Pancreas (tissue), 10 donors: ENCODE measurements at places on chromosomes 7 and 10.

DNA sequence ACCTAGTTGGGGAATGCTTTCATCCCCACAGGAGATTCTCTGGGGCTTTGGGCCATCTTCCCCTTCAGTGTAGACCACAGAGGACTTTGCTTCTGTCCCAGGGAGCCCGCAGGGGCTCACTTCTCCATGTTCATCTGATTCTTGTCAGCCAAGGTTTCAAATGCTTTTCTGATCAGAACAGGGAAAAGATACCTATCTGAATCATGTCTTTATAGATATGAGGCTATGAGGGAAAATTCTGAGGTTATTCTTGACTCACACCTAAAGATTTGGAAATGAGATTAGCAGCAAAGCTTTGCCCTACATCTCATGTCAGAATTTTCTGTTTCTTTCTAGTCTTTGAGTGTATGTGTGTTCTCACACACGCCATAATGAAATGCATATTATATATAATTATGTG is 53.3 kb downstream of the FIGNL1 start:
- H3K4me3 ChIP-seq: no peak overlapping the region
- H3K27ac ChIP-seq: no peak overlapping the region
- no peaks in the 10 kb centered on the region for H3K4me1 ChIP-seq
- no peaks in the 10 kb centered on the region for H3K36me3 ChIP-seq

- no peak overlapping the region for H3K27ac ChIP-seq
- no peak for DNase-seq
- H3K36me3 ChIP-seq: no peaks in the 10 kb centered on the region
- H3K4me3 ChIP-seq: no peak overlapping the region
Observed at GRCh38 chr7:114959931-114960330, 38.0 kb downstream of the MDFIC start.

DNA sequence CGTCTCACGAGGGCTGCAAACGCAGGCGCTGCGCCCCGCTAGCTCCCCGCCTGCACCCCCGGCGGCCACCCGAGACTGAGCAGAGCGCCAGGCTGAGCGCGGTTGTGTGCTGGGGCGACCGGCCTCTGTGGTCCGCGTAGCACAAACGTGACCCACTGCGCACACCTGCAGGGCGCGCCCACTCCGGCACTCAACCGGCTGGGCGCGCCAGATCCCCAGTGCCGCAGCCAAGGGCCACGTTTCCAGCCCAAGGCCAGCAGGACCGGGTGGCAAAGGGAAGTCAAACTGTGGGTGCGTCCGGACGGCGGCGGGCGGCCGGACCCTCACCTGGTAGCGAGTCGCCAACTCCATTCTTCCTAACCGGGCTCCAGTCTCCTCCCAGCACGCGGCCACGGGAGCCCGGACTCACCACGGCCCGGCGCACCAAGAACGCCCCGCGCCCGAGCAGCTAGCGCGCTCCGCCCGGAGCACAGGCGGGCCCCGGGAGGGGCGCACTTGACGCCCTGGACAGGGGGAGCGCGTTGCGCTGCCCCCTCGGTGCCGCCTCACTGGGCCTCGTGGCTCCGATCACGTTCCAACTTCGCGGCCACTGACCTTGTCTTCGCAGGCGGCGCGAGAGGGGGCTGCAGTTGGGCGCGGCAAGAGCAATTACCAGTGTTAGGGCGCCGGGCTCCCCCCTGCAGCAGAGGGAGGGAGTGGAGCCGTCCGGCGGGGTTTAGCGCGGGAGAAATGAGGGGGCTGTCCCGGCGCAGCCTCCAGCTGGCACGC is at the start of gene CDCA7L:
CDCA7L (minus strand) TSS at position 446 of the 768 bp plus-strand sequence; CDS start at position 351, 95 bp downstream.
- peak within 1 kb of the TSS; percentile 67 for H3K27ac ChIP-seq
- H3K27me3 ChIP-seq: no peaks in the 10 kb centered on the region
- no peaks in the 10 kb centered on the region for H3K36me3 ChIP-seq
- H3K4me3 ChIP-seq: peak within 1 kb of the TSS; percentile 33
- no peaks in the 10 kb centered on the region for H3K4me1 ChIP-seq

- no peak overlapping the region for H3K4me3 ChIP-seq
- H3K36me3 ChIP-seq: no peaks in the 10 kb centered on the region
- H3K27me3 ChIP-seq: no peaks in the 10 kb centered on the region
- DNase-seq: no peak
- H3K4me1 ChIP-seq: no peaks in the 10 kb centered on the region
- no peak overlapping the region for H3K27ac ChIP-seq
Observed at GRCh38 chr7:92614660-92615174, 24.5 kb upstream of the FAM133B start.

GRCh38 chr7:138784692-138785091 is 13.1 kb upstream of the TMEM213 start:
- DNase-seq: no peak
- no peak overlapping the region for H3K27ac ChIP-seq
- no peak overlapping the region for H3K4me3 ChIP-seq
- H3K36me3 ChIP-seq: no peaks in the 10 kb centered on the region
- no peaks in the 10 kb centered on the region for H3K27me3 ChIP-seq

DNA sequence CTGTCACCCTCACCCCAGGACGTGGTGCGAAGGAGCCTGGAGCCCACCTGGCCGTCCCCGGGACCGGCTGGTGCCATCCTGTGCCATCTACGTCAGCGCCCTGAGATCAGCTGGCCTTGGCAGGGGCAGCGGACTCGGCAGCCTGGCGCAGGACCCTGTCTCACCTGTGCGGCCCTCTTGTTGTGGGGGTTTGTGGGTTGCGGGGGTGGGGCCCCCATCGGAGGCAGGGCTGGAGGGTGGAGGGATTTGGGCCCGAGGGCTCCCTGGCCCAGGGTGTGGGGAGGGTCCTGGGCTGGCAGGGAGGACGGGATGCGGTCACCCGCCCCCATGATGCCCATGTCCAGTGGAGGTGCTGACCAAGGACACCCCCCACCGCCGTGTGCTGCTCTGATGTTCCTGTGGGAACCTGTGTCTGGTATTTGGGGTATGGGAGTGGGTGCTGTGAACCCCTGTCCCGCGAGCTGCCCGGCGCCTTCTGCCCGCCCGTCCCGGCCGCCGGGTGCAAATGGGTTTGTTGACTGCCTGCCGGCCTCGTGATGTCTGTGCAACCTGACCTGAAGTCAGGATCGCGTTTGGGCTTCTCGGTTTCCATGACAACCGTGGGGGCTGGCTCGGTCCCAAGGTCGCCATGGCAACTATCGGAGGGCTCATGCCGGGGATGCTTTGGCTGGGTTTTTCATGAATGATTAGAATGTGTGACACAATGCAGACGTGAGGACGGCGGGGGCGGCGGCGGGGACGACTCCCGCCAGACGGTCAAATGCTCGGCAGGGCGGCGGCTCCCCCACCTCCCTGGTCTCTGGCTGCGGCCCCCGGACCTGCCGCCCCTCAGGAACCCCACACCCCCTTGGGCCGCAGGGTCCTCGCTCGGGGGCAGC is 7.3 kb downstream of the MAFK start:
- peaks cover 37% of the 10 kb centered on the region for H3K4me1 ChIP-seq
- H3K27ac ChIP-seq: peak overlapping the region; percentile 94
- no peaks in the 10 kb centered on the region for H3K27me3 ChIP-seq
- peak overlapping the region; percentile 44 for H3K4me3 ChIP-seq
- DNase-seq: peak; percentile 96

DNA sequence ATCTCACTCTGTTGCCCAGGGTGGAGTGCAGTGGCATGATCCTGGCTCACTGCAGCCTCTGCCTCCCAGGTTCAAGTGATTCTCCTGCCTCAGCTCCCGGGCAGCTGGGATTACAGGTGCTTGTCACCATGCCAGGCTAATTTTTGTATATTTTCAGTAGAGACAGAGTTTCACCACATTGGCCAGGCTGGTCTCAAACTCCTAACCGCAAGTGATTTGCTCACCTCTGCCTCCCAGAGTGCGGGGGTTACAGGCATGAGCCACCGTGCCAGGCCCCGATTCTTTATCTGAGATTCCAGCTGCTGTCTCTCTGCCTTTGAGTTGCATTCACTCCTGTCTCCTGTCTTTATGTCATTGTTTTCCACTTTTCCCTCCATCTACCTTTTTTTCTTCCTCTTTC is 168.7 kb downstream of the TMEM178B start:
- H3K36me3 ChIP-seq: no peaks in the 10 kb centered on the region
- H3K27me3 ChIP-seq: no peaks in the 10 kb centered on the region
- no peaks in the 10 kb centered on the region for H3K4me1 ChIP-seq
- no peak for DNase-seq
- H3K4me3 ChIP-seq: no peak overlapping the region

GRCh38 chr7:29500719-29501118 is 62.9 kb upstream of the PRR15 start:
- H3K27ac ChIP-seq: no peak overlapping the region
- H3K4me1 ChIP-seq: no peaks in the 10 kb centered on the region
- no peak for DNase-seq
- H3K36me3 ChIP-seq: no peaks in the 10 kb centered on the region
- no peak overlapping the region for H3K4me3 ChIP-seq

DNA sequence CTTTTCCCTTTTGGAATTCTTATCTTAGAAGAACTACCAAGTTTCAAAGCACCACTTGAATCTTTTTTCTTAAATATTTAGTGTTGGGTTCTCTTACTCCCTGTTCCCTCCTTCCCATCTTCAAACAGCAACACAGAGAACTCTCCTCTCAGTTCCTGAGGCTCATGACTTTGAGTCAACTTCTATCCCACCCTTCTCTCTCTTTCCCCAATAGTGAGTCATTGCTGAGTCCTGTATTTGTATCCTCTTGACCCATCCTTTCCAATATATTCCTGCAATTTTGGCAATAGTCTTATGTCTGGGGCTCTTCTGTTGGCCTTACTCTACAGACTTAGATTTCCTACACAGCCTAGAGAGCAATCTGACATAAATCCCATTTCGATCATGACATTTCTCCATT is 20.8 kb upstream of the JCAD start:
- no peak for DNase-seq
- H3K27ac ChIP-seq: no peak overlapping the region
- H3K36me3 ChIP-seq: no peaks in the 10 kb centered on the region
- H3K27me3 ChIP-seq: no peaks in the 10 kb centered on the region
- no peak overlapping the region for H3K4me3 ChIP-seq
- H3K4me1 ChIP-seq: no peaks in the 10 kb centered on the region

GRCh38 chr10:71613261-71613777 is 106.3 kb downstream of the C10orf105 start:
- no peak overlapping the region for H3K27ac ChIP-seq
- H3K36me3 ChIP-seq: no peaks in the 10 kb centered on the region
- H3K4me3 ChIP-seq: no peak overlapping the region
- DNase-seq: no peak

GRCh38 chr7:123607423-123607975 is 5.9 kb downstream of the ASB15 start:
- H3K4me3 ChIP-seq: no peak overlapping the region
- no peaks in the 10 kb centered on the region for H3K4me1 ChIP-seq
- H3K36me3 ChIP-seq: no peaks in the 10 kb centered on the region
- no peaks in the 10 kb centered on the region for H3K27me3 ChIP-seq
- no peak overlapping the region for H3K27ac ChIP-seq

- no peaks in the 10 kb centered on the region for H3K4me1 ChIP-seq
- H3K27me3 ChIP-seq: no peaks in the 10 kb centered on the region
- H3K27ac ChIP-seq: no peak overlapping the region
- no peaks in the 10 kb centered on the region for H3K36me3 ChIP-seq
- no peak overlapping the region for H3K4me3 ChIP-seq
Observed at GRCh38 chr7:105618016-105618296, 36.7 kb upstream of the EFCAB10 start.

DNA sequence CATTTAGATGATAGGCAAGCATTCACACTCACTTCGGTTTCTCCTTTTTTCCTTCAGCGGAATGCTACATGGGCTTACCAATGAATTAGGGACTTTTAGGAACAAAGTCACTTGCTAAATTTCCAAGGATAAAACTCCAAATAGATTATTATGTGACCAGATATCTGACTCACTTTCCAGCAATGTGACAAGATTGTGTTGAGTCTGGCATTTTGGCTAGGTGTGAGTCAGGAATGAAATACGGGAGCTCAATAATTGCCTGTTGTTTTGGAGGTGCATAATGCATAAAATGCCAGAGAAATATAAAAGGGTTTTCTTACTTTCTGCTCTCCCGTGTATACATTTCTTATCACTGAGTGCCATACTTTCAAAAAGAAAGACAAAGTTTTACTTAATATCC is 721.1 kb downstream of the KCNMA1 start:
- H3K4me1 ChIP-seq: no peaks in the 10 kb centered on the region
- no peak for DNase-seq
- no peaks in the 10 kb centered on the region for H3K36me3 ChIP-seq
- H3K4me3 ChIP-seq: no peak overlapping the region
- no peak overlapping the region for H3K27ac ChIP-seq

DNA sequence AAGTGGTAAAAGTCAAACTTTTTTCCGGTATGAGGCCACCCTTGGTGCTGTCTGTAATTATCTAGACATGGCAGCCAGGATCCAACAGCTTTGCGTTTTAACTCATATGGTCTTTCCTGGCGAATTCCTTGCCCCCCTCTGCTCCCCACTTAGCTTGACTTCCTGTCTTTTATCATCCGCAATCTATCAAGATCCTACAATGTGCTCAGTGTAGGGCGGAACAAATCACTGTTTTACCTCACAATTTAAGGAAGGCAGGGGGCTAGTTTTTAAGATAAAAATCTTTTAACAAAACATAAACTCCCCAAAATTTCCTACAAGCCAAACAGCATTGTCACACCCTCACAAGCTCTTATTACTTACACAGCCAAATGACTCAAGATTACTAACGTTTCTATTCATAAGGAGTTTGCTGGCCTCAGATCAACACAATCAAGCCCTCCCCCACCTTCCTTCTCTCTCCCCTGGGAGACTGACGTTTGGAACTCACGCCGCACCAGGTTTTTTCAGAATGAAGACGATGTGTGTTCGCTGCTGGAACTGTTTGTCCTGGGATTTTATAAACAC is 1.3 kb upstream of the CDK14 start:
- H3K4me1 ChIP-seq: no peaks in the 10 kb centered on the region
- H3K27me3 ChIP-seq: no peaks in the 10 kb centered on the region
- DNase-seq: no peak
- H3K36me3 ChIP-seq: no peaks in the 10 kb centered on the region
- no peak overlapping the region for H3K27ac ChIP-seq

DNA sequence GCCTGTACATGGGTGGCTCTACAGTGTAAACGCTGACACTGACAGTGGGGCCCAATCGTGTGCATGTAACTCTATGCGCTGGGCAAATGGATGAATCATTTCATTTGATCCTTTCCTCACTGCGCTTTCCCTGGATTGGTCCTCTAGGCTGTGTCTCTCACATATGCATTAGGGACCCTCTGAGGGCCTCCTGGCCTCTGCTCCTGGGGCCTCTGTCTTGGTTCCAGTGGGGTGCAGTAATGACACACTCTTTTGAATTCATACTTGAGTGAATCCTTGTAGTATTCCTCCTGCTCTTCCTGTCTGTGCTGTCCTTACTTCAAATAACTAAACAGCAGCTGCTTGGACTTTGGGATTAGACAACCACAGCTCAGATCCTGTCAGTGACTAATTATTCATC is 176.5 kb upstream of the ADO start:
- no peak overlapping the region for H3K27ac ChIP-seq
- H3K4me1 ChIP-seq: no peaks in the 10 kb centered on the region
- no peaks in the 10 kb centered on the region for H3K27me3 ChIP-seq
- H3K36me3 ChIP-seq: no peaks in the 10 kb centered on the region
- DNase-seq: no peak

- DNase-seq: no peak
- no peaks in the 10 kb centered on the region for H3K4me1 ChIP-seq
- H3K4me3 ChIP-seq: no peak overlapping the region
Observed at GRCh38 chr7:151731022-151731441, 145.9 kb downstream of the PRKAG2 start.

- H3K27ac ChIP-seq: no peak overlapping the region
- no peak overlapping the region for H3K4me3 ChIP-seq
- peaks cover 9% of the 10 kb centered on the region for H3K4me1 ChIP-seq
- no peaks in the 10 kb centered on the region for H3K27me3 ChIP-seq
Observed at GRCh38 chr7:37208528-37208927, 240.1 kb downstream of the ELMO1 start.

GRCh38 chr7:47332213-47332612 is 249.7 kb downstream of the TNS3 start:
- DNase-seq: no peak
- no peak overlapping the region for H3K4me3 ChIP-seq
- no peak overlapping the region for H3K27ac ChIP-seq
- H3K36me3 ChIP-seq: peaks cover 7% of the 10 kb centered on the region
